K562 (cell line): ENCODE measurements at places on chromosomes 7 and 10.

GRCh38 chr10:78933828-78934531 lies 134.8 kb upstream of the ZMIZ1 start:
- no peak for DNase-seq

DNA sequence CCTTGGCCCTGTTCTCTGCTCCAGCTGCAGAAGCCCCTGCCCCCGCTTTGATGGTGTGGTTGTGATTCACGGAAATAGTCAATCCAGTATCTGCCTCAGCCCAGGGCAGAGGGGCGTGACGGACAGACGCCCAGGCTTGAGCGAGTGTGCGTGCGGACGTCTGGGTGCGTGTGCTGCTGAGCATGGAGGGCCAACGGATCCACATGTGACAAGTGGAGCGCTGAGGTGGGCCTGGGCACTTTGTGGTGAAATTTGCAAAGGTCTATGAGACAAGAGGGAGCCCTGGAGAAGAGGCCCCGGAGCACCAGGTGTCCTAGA lies 94.4 kb downstream of the WDR37 start:
- no peak for DNase-seq

- DNase-seq, result no peak
Observed at GRCh38 chr7:66886152-66886551, 34.9 kb upstream of the TMEM248 start.

DNA sequence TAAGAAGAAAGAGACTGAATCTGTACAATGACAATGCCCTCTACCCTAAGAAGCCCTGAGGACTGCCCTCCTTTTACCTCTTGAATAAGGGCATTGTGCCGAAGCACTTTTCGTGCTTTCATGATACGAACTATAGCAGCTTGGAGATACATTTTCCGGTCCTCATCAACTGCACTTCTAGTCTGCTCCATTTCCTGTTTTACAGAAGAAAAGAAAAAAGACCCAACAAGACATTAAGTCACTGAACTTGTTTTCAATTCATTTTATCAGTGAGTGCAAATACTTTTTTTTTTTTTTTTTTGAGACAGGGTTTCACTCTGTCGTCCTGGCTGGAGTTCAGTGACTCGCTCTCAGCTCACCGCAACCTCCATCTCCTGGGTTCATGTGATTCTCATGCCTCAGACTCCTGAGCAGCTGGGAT lies 78.4 kb downstream of the CUL2 start:
- DNase-seq, result no peak

- DNase-seq, result no peak
Observed at GRCh38 chr7:73809467-73809951, 21.3 kb upstream of the CLDN4 start.

- no peak for DNase-seq
Observed at GRCh38 chr7:143901332-143901667, 676 bp downstream of the TCAF1 start.

GRCh38 chr10:58950618-58951017 lies 225.8 kb upstream of the PHYHIPL start:
- no peak for DNase-seq

DNA sequence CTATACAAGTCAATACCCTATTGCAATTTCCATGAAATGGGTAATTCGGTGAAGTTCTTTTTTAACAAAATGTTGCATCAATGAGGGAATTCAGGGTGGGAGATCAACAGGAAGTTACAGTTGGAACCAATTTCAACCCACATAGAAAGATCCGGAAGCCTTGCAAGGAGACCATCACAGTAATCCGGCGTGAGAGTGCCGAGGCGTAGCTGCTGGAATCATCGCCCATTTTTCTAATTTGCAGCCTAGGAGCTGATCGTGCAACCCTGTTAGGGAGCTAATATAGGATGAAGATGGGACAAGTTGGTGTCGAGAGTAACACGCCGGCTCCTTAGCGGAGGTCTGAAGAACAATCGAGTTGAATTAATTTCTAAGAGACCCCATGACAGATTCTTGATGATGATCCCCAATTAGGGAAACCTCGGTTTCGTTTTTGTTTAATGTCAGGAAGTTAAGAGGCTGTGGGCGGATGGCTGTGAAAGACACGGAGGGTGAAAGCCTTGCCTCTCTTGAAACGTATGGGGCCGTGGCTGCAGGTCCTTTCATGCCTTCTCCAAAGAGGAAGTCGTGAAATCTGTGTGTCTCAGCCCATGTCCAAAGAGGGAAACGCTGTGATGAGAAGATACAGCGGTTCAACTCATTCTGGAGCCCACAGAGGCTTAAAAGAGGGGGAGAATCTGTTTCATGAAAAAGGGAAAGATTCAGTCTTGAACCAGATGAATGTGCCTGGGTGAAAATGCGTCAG lies 51.2 kb upstream of the CARD11 start:
- no peak for DNase-seq

- DNase-seq, result no peak
Observed at GRCh38 chr10:77712207-77712606, 74.6 kb upstream of the KCNMA1 start.

- no peak for DNase-seq
Observed at GRCh38 chr10:18261768-18262231, 121.6 kb downstream of the CACNB2 start.

DNA sequence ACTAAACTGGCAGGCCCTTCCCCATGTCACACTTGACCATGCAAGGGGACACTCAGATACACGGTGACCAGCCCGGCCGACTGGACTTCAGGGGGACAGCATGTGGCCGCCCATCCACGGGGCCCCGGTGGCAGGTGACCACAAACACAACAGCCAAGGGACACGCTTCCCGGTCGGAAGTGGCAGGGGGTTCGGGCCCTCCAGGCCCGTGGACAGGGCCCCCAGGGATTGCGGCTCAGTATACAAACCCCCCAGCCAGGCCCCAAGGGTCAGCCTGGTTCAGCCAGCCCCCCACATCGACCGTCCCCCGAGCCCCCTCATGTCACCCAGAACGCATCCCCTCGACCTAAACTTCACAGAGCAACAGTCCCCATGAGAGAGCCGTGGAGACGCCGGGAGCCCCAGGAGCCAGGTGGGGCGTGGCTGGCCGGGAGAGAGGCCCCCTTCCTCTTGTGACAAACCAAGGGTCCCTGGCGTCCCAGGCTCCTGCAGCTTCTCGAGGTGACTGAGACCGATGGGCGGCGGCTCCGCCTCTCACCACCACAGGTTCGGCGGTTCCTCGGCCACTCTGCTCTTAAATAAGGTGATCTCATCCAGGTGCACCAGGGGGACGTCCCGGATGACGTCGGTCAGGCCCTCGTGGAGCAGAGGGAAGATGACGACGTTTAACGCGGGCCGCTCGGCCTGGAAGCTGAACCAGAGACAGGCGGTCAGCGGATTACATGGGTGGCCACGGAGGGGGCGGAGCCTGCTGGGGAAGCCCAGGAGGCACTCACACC lies 57.8 kb upstream of the TNRC18 start:
- DNase-seq, result no peak

DNA sequence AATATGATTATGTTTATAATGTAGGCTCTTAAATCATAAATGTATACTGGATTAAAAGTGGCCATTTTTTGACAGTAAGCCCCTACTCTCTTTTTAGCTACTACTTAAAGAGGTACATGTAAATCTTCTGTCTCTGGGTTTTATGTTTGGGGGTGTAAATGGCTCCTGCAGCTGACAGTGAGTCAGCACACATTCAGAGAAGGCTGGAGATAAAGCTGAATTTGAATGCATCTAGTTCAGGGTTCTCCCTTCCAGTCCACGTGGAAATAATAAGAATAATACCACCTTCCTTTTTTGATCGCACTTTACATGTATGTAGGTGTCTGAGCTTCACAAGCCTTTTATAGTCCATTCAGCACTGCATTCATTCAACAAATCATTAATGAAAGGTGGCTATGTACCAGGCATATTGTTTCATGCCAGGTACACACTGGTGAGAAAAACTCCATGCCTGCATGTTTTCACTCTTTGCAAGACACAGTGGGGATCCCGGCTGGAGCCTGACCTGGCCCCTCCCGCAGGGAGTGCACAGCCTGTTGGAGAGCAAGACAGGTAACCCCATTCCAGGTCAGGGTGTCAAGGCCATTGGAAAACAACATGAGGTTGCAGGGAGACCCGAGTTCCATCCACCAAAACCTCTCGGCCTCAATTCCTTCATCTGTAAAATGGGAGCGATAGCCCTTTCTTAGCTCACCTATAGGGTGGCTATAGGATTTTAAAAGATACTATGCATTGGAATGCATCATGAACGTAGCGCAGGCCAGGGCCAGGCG lies 107.5 kb upstream of the ANLN start:
- DNase-seq, result peak; percentile 16

DNA sequence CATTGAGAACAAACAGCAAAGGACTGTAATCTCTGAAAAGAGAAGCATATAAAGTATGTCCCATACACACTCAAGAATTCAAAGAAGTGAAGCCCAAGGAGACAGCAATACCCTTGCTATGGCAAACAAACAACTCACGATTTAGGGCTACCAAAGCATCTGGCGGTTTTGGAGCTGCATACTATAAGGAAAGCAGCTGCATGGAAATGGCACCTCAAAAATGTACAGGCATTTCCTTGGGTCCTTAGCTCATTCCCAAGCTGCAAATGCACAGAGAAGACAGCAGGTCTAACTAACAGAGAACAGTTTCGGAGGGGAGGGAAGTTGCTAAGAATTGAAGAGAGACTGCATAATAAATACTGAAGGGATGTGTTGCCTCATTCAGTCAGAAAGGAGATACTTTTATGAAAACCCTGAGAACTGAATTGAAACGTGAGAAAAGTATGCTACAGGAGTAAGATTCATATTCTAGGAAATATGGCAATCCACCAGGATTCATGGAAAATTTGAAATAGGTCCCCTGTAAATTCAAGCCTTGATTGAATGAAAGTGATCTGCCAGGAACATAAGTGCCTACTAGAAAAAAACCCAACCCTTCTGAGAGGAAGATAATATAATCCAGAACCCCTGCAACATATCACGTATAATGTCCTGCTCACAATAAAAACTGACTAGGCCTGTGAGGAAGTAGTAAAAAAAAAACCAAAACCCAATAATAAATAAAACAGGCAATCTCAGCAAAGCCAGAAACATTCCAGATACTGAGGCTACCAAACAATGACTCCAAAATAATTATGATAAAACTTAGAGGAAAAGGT lies 36.4 kb downstream of the CUBN start:
- no peak for DNase-seq

GRCh38 chr7:144534196-144534595 lies 130.7 kb upstream of the NOBOX start:
- DNase-seq, result no peak

GRCh38 chr7:130063036-130063435 lies 7.3 kb upstream of the KLHDC10 start:
- peak; percentile 77 for DNase-seq

DNA sequence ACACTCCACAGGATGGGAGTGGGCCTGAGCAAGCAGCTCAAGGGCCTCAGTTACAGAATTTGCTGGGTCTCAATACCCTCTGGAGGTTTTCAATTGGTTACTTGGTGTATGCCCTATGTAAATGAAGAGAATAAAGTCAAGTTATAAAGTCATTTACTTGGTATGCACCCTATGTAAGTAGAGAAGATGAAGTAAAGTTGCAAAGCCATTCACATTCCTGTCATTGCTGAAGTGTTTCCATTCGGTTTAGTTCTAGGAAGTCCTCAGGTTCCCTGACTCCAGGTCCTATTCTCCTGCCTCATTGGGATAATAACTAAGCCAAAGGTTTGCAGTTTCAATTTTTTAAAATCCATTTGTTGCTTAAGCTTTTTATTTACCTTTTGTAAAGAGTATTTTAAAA lies 272.6 kb upstream of the NPSR1 start:
- no peak for DNase-seq

GRCh38 chr7:44288381-44288685 lies 37.1 kb downstream of the CAMK2B start:
- no peak for DNase-seq

GRCh38 chr10:48491392-48492139 lies 113.3 kb downstream of the ARHGAP22 start:
- DNase-seq, result no peak

- peak; percentile 94 for DNase-seq
Observed at GRCh38 chr10:49300140-49300974, 1.4 kb downstream of the C10orf71 start.

- DNase-seq, result no peak
Observed at GRCh38 chr7:127996253-127997071, 34.8 kb downstream of the LRRC4 start.

DNA sequence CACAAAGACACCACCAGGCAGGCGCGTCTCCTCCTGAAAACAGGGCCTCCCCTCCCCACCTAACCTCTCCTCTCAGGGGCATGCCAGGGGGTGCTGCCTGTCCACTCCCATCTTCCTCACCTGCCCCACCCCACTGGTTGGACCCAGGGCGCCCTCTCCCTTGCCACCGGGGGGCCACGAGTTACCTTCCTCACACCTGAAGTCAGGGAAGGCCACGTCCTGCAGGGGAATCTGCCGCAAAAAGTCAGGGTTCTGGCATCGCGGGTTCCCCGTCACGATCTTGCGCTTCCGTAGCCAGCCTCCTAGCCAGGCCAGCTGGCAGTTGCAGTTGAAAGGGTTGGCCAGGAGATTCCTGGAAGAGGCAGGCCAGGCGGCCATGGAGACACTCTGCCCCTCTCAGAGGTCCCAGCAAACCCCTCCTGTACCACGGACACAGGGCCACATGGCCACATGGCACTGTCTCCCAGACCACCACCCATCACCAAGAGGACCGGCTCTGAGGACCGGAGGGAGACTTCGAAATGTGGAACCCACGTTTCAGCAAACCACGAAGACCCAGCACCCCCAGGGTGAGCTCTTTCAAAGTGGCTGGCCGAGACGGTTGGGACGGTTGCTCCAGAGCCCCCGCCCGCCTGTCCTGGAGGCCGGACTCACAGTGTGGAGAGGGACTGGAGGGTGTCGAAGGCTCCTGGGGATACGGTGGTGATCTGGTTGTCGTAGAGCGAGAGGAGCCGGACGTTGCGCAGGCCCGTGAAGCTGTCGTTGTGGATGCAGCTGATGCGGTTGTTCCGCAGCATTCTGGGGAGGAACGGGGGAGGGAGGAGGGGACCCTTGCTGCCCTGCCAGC lies 142.8 kb downstream of the SLIT1 start:
- no peak for DNase-seq

DNA sequence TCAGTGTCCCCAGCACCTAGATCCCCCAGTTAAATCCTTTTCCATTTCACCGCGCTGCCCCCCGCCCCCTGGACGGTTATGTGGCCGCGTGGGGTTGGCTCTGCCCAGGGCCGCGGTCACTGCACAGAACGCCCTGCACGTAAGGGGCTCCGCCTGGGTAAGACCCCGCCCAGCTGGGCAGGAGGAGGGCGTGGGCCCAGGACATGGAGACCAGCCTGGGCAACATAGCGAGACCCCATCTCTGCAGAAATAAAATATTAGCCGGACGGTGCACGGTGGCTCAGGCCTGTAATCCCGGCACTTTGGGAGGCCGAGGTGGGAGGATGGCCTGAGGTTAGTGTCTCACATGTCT lies 650 bp upstream of the ZFAND2A start:
- DNase-seq, result peak; percentile 70

GRCh38 chr10:16941870-16942269 lies 124.6 kb upstream of the RSU1 start:
- DNase-seq, result no peak

- no peak for DNase-seq
Observed at GRCh38 chr10:88990384-88991160, at the start of gene FAS. TSS of gene FAS (plus strand) at chr10:88990798. CDS start at chr10:88990877, 79 bp downstream.
